ENCODE measurements at places on chromosomes 6 and 20. TPM values are rescaled to one million over a fixed set of nuclear protein-coding genes. Genes with fewer than 3 reads are reported as not detected.
A peak's percentile ranks its signal among the peaks of the same experiment; 100 is the strongest.

AGPAT4 gene
- total RNA-seq: 27.4 TPM

DNA sequence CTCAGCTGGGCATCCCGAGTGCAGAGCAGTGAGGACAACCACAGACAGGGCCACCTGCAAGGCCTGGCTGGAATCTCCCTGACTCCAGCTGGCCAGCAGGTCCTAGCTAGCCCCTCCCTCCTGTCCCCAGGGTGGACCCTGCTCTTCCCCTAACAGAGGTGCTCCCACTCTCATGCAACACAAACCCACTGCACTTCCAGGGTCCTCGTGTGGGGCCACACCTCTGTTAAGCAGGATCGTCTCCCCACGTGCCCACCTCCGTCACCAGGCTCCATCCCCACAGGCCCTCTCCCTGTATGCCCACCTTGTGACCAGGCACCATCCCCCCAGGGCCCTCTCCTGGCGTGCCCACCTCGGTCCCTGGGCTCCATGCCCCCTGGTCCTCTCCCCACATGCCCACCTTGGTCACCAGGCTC is 17.3 kb downstream of the TAF4 start:
- DNase-seq: peak; percentile 7

DNA sequence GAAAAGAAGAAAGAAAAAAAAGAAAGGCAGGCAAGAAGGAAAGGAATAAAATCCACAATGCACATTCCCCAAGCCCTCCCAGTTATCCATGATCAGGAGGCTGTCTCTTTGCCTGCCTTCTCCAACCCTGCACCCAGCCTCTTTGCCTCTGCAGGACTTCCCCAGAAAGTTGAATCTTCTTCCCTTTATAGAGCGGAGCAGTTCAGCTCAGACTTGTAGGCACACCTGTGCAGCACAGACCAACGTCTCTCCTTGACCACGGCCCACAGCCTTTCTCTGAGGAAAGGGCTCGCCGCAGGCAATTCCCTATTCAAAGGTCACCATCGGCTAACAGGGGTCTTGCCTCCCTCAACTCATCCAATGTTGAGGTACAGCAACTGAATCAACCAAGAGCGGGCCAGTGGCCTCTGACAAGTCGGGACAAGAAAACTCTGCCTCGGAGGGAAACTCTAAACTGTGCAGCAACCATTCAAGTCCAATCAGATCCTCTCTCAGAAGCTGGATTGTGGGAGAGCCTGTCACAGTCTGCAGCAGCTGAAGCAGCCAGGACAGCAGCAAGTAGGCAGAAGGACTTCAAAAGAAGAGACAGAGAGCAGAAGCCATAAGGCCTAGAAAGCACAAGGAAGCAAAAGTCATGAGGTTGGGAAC is 529.2 kb upstream of the JARID2 start:
- DNase-seq: no peak

GRCh38 chr20:64083378-64083803 is 807 bp downstream of the LKAAEAR1 start:
- DNase-seq: peak; percentile 82

- DNase-seq: no peak
Measured at GRCh38 chr6:3013486-3013885, 13.8 kb downstream of the NQO2 start.

DNA sequence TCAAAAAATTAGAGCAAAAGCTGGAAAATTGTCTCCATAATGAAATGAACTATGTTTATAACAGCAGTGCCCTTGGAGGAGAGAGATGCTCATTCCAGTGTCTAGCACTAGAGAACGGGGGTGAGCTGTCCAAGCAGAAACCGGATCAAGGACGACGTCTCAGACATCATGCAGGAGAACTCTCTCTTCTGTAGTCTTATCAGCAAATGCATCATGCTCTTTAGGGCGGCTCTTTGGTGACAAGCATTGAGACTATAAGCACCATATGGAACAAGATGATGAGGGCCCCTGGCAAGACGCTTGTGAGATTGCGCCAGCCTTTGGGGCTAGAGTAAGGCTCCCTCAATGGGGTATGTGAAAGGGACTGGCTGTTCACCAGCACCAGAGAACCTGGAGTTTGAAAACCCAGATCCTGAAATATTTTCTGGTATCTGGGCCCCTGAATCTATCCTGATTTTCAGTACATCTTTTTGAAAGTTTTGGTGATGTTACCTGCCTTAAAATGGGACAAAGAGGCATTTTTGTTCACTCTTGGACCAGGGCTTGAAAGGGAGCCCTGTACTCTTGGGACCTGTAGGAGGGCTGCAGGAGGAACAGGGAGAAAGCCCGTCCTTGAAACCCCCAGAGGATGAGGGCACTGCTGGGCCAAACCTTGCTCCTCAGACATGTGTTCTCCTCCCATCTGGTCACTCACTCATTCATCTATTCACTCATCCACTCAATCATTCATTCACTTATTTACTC is 127.6 kb downstream of the TTLL2 start:
- no peak for DNase-seq

DNA sequence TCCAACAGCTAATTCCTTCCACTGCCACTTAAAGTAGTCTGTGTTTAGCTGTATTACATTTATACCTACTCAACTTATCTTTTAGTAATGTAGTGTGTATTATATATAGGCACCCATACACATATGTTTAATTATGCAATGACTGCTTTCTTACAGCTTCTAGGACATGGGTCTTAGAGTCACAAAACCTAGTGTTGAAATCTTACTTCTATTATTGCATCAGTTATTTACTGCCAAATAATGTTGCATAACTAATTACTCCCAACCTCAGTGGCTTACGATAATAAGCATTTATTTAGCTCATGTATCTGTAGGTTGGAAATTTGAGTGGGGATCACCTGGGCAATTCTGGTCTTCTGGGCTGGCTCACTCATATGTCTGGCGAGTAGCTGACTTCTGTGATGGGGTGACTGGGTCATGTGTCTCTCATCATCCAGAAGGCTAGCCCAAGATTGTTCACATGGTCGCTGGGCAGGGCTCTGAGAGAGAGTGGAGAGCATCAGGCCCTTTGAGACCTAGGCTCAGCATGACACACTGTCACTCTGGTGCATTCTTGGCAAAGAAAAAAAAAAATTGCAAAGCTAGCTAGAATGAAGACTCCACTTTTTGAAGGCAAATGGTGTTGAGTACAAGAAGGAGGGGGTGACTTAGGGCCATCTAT is 187.0 kb downstream of the PLCB1 start:
- DNase-seq: no peak

RALGAPB gene
- total RNA-seq: 29.4 TPM

GRCh38 chr6:169101036-169101805 is 152.4 kb downstream of the THBS2 start:
- no peak for DNase-seq

- peak; percentile 33 for DNase-seq
Measured at GRCh38 chr20:21571841-21572690, 58.2 kb upstream of the NKX2-2 start.

DNA sequence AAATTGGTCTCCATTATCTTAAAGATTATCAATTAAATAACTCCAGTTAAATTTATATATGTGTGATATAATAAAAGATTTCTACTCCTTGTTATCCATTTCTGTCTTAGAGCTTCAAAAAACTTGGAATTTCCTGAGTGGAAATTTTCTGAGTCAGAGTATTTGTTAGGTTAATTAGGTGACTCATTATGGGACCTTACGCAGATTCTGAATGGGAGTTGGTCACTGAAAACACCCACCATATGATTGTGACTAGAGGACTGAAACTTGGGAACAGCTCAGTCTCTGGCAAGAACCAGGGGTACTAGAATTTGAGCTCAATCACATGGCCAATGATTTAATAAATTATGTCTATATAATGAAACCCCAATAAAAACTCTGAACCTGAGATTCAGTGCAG is 125.4 kb upstream of the HMGCLL1 start:
- DNase-seq: no peak

- no peak for DNase-seq
Measured at GRCh38 chr20:57743450-57744095, 33.8 kb upstream of the PMEPA1 start.

DNA sequence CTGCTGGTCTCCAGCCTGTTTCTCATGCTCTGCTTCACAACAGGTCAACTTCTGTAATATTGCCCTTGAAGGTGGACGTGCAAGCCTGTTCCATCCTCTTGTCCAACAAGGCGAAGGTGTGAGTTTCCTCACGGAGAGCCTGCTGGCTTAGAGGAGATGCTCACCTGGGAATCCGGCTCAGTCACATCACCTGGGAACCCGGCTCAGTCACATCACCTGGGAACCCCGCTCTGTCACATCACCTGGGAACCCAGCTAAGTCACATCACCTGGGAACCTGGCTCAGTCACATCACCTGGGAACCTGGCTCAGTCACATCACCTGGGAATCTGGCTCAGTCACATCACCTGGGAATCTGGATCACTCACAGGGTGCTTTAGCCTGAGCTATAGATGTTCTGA is 230.1 kb downstream of the ERMARD start:
- no peak for DNase-seq

PRELID3B gene
- total RNA-seq: 48.7 TPM

GRCh38 chr6:91082311-91082832 is 495.5 kb upstream of the MAP3K7 start:
- peak; percentile 27 for DNase-seq

GRCh38 chr6:116895935-116896334 is 18.9 kb downstream of the RFX6 start:
- no peak for DNase-seq

DNA sequence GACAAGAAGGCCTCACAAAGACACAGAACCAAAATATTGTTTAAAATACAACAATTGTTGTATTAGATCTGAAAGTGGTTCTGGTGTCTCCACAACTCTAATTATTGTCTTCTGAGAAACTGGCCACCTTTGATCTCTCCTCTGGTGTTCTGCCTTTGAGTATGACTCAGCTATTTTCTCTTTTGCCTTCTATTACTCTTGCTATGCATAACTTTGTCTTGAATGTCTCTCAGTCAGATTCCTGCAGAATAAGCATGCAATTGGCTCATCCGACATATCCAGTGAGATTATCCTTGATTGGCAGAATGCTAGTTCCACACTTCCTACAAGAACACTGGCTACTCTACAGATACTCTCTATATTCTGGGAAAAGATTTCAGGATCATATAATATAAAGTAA is 14.3 kb upstream of the EPM2A start:
- no peak for DNase-seq

GRCh38 chr20:5297280-5298004 is 19.3 kb downstream of the PROKR2 start:
- DNase-seq: no peak

- DNase-seq: peak; percentile 14
Measured at GRCh38 chr20:6746901-6747609, 20.4 kb upstream of the BMP2 start.

GRCh38 chr6:161890832-161891297 is 617.0 kb upstream of the AGPAT4 start:
- DNase-seq: no peak

APMAP gene
- 62.1 TPM for total RNA-seq

DNA sequence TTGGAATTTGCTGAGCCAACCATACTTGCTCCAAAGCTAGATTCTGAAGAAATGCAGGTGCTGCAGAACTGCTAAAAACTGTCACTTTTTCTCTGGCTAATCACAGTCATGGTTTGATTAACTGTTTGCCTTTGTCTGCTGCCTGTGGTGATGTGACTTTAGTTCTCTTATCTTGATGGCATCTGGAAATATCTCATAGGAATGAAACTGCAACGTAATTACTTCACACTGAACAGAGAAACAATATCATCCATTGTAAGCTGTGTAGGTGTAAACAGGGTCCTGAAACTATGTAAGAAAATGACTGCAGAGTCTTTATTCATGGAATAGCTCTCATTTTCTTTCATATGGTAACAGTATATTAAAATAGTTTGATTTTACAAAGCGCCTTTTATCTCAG is 721.9 kb upstream of the HS3ST5 start:
- no peak for DNase-seq

- DNase-seq: no peak
Measured at GRCh38 chr6:157961832-157962575, 19.7 kb upstream of the SYNJ2 start.

GRCh38 chr6:7906741-7907140 is 3.8 kb downstream of the TXNDC5 start:
- DNase-seq: no peak

GRCh38 chr6:16728513-16729182 is 32.6 kb downstream of the ATXN1 start:
- no peak for DNase-seq

GRCh38 chr6:44284121-44284520 is 13.9 kb downstream of the TMEM151B start:
- no peak for DNase-seq

DNA sequence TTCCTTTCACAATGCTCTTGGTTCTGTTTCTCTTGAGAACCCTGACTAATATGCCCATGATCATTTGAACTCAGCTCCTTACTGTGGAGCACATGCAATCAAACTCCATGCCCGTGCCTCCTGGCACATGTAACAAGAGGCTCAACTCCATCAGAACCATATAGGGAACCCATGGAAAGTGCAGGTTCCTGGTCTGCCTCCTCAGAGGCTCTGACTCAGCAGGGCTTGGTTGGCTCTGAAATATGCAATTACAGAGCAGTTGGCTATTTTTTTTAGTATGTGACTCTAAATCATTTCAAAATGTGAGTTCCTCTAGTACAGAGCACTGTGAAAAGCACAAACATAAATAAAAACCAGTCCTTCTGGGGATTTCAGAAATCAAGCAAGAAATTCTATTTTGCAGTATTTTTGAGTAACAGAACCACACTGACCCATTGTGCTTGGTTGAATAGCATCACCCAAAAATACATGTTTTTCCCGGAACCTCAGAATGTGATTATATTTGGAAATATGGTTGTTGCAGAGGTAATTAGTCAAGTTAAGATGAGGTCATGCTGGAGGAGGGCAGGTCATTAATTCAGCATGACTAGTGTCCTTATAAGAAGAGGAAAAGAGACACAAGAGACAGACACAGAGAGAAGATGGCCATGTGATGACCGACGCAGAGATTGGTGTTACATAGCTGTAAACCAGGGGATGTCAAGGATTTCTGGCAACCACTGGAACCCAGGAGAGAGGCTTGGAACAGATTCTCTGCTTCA is 13.2 kb upstream of the MAP3K4 start:
- DNase-seq: no peak

DNA sequence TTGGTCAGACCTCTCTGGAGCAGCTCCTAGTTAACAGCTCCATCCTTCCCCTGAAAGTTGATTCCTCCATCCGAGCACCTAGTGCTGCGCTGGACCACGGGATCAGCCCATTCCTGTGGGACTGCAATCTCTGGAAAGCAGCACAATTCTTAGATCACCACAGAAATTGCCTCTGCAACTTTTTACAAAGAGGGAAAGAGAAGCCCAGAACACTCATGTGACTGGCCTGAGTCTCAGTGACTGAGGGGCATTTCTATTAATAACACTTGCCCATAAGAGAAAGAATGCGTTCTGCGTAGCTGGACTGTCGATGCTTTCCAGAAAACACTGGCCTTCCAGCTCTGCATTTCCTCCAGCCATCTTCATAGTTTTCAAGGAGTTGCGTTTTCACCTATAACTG is 18.3 kb downstream of the MPC1 start:
- no peak for DNase-seq

DNA sequence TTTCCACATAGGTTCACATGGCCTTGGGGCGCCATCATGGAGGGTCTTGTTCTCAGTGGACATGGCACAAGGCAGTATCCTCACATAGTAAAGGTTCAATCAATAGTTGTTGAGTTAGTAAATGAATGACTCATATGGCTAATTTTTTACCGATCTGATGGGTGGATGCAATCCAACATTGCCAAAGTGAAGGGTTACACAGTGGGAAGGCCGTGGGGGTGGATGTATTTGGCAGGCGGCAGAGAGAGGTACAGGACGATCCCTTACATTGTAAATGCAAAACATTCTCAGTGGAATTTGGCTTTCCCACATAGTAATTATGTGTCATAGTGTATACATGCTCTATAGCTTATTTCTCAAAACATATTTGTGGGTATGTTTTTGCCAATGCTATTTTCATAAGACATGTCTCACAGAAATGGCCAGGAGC is 21.0 kb upstream of the PDE7B start:
- DNase-seq: no peak

SLC17A2 gene
- not detected for total RNA-seq
